ENCODE measurements at places on chromosomes 6 and 20.
A peak's percentile ranks its signal among the peaks of the same experiment; 100 is the strongest.

DNA sequence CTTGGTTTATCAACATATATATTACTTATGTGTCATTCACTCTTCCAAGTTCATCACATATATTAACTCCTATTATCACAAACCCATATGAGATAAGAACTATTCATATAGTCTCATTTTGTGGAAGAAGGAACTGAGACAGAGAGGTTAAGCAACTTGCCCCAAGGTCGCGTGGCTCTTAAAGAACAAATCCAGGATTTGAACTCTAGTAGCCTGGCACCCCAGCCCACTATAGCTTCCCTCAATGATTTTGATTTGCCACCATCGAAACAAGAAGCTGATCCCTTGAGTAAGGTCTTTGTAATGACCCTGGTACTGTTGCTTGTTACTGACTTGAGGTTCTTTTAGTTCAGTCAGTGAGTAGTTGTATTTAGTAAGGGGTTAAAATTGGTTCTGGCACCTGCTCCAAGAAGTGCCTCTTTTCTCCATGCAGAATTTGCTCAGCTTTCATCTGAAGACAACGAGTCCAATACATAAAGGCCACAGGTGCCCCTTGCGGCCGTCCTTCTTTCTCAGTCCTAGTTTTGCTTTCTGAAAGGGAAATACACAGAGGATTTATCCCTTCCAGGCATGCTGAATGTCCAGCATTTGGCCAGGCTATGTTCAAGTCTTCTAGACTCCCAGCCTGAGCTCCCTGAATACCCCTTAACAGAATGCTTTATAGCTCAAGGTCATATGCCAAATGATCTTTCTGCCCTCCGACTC is 253.0 kb downstream of the TBC1D7 start:
- no peak for DNase-seq

DNA sequence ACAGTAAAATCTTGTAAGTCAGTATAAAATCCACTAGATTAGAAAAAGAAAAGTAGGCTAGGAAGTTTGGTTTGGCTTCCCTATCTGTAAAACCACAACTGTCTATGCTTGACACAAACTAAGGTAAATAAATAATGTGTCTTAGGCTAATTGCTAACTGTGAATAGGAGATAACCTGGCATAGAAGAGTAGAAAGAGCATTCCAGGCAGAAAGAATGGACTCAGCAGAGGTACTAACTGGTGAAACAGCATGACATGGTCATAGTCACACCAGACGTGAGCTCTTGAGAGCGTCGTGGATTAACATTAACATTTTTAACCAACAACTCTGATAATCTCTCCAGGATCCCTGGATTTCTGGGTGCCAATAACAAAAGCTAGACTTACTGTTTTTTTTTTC is 8.7 kb upstream of the WTAP start:
- no peak for DNase-seq

GRCh38 chr6:2471472-2471871 is 226.1 kb upstream of the GMDS start:
- no peak for DNase-seq

GRCh38 chr6:19755181-19755580 is 82.0 kb upstream of the ID4 start:
- no peak for DNase-seq

GRCh38 chr20:15235471-15236198 is 898.2 kb upstream of the FLRT3 start:
- no peak for DNase-seq

DNA sequence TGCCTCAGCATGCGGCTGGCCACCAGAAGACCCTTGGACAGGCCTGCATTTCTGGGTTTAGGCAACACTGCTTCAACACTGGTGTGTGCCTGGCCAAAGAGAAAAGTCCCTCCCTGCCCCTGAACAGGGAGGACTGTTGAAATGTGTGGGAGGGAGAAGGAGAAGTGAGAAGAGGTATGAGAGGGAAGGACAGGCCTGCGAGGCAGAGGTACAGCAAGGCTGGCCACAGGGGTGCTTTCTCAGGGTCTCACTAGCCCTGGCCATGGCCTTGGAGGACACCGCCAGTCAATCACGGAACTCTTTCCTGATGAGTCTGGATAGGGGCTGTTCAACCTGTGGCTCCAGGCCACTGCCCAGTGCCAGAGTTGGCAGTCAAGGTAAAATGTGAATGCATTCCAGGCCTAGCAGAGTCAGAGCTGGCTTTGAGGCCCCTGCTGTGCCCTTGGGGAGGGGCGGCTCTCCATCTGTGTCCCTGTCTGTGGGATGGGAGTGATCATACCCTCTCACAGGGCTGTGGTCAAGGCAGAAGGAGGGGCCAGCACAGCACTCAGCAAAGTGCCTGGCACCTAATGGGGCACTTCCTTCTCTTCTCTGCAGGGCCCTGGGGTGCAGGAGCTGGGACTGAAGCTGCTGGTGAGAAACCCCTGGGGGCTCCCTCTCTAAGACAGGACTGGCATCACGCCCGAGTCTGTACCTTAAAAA is 43.2 kb upstream of the CDH22 start:
- DNase-seq: no peak

- no peak for DNase-seq
Measured at GRCh38 chr6:36618366-36619355, 24.5 kb downstream of the SRSF3 start.

- DNase-seq: no peak
Measured at GRCh38 chr6:39088331-39088730, 26.7 kb downstream of the SAYSD1 start.

- no peak for DNase-seq
Measured at GRCh38 chr6:5464099-5464885, 203.0 kb downstream of the FARS2 start.

DNA sequence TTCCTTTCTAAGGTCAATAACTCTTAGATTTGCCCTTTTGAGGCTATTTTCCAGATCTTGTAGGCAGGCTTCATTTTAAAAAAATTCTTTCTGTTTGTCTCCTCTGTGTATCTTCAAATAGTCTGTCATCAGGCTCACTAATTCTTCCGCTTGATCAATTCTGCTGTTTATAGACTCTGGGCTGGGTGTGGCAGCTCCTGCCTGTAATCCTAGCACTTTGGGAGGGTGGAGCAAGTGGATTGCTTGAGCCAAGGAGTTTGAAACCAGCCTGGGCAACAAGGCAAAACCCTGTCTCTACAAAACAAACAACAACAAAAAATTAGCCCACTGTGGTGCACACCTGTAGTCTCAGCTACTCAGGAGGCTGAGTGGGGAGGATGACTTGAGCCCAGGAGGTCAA is 40.0 kb upstream of the SCP2D1 start:
- DNase-seq: no peak

DNA sequence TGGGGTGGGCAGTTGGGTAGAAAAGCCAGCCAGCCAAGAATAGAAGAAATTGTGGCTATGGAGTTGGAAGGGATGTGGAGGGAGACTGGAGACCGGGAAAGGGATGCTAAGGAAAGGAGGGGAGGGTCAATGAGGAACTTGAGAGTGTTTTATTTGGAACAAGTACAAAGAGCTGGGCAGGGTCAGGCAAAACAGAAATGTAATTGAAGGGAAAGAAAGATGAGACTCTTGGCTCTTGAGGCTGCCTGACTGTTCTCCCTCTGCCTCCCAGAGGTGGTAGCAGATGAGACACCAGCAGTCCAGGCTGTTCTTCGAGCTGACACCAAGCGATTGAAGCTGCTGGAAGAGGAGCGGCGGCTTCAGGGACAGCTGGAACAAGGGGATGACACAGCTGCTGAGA is 12.7 kb downstream of the ABCF1 start:
- DNase-seq: no peak

DNA sequence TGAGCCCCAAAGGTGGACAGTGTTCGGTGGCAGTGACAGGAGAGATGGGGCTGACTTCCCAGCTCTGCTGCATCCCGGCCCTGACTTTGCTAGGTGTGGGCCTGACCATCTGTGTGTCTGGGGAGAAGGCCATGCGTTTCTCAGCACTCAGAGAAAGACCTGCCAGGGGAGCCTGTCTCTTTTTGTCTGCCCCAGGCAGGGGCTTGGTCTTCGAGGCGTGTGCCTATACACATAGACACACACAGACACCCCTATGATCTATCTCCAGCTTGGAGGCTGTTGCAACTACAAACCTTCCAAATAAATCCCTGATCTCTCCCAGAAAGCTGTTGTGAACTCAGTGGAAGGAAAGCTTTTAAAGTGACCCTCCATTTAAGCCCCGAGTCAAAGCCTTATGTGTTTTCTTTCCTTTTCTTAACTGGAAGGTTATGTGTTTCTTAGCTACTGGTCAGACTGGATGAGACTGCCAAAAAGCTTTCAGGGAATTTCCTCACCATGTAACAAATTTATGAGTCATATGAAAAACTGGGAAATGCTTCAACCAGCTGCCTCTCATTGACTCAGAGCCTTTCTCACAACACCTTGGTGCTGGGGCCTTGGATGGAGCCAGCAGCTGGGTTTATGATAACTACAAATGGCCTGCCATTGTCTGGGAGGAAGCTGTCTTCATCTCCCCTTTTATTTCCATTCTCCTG is 102.6 kb downstream of the CDC5L start:
- DNase-seq: no peak

DNA sequence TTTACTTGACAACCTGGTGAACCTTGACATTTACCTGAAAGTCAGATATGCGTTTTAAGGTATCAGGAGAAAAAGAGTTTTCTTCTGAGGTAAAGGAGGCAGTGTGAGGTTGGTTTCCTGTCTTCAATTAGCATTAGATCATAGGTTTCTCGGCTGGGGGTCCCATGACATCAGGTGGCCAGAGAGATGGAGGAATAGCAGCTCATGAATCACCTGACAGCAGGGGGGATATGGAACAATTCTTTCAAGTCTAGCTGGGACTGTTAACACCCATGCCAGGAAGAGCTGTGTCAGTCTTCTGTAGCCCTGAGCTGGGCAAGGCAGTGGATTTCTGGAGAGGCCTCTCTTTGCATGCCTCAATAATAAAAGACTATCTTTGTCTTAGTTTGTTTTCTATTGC is 108.0 kb upstream of the TMEM170B start:
- DNase-seq: no peak

DNA sequence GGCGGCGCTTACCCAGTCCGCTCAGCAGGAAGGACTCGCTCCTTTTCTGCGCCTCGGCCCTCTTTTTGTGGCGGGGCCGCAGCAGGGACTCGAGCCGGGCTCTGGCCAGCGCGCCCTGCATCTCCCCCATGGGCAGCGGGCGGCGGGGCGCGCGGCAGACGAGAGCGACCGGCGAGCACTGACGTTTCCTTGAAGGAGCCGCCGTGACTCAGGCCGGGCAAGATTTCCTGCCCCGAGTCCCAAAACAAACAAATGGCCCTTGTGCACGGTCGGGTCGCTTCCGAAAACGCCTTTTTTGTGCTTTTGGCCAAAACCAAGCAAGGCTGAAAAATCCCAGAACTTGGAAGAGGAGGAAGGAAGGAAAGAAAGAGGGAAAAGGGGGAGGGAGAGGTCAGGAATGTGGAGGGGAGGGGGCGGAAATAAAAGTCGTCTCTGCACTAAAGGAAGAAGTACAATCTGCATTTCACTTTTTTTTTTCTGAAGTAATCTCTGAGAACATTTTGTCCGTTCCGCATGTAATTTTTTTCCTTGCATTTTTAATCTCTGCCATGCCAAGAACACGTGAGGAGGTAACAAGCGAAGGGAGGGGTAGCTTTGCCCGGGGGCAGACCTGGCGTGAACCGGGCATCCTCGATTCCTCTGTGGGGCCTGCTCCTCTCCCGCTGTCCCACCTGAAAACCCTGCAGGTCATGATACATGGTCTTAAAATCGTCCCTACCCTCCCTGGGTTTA is 123.3 kb upstream of the SLC2A12 start:
- peak; percentile 28 for DNase-seq

- no peak for DNase-seq
Measured at GRCh38 chr20:63734111-63734945, 2.1 kb upstream of the LIME1 start.

GRCh38 chr20:31570735-31571617 is 34.1 kb upstream of the ID1 start:
- DNase-seq: no peak

DNA sequence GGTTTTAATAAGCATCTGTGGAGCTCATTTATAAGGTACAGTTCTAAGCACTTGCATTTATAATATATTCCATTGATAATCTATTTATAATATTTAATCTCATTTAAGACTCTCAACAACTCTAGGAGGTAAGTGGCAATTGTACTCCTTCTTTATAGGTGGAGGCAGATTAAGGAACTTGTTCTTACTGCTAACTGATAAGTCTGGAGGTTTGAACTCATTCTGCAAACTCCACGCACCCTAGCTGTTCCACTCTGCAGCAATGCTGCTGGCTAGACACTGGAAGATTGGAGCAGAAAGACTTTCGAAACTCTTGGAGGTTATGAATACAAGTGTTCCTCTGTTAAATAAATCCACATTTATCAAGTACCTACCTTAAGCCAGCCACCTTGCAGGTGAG is 793 bp upstream of the HDAC2 start:
- DNase-seq: no peak

DNA sequence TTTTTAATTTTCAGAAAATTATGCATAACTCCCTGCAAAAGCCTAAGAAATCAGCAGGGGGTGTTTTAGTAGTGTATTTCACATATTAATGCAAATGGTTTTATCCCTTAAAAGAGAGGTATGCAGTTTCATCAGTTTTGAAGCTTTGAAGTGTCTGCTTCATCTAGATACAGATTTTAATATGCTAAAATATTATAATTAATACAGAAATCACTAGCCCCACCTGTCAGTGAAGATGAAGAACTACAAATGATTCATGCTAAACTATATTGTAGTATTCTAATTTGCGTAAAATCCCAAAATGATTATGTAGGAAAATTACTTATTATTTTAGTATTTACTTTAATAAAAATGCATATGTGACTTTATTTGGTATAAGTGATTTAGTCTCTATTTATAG is 2.9 kb upstream of the TFB1M start:
- DNase-seq: no peak

GRCh38 chr20:1964061-1964460 is 29.8 kb downstream of the PDYN start:
- no peak for DNase-seq

DNA sequence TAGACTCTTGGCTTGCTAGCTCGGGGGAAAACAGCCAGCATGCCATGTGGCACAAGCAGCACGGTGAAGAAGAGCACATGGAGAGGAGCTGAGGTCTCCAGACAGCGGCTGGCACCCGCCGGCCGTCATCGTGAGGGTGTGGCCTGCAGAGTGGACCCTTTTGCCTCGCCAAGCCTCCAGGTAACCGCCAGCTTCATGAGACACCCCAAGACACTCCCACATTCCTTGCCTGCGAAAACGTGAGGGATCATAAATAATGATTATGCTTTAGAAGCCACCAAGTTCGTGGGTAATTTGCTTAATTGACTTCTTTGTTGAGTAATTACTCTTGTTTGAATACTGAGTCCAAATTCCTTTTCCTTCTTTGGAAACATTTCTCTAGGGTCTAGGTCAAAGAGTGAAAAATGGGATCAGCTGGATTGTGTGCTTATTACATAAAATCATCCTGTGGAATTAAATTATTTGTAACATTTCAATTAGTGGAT is 23.2 kb downstream of the FAM50B start:
- no peak for DNase-seq

DNA sequence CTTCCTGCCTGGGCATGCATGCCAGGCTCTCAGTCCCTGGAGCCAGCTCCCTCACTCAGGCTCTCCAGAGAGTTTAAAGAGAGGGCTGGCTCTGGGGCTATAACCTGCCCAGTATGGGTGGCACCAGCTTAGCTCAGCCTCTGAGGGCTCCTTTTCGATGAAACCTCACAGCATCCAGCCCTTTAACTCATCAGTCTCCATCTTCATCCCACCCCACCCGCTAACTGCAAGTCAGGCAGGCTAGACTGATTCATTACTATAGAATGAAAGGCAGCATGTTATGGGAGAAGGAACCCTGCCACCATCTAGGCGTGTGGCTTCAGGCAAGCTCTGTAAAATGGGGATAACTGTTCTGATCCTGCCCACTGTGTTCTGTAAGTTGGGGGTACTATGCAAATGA is 53.5 kb downstream of the RAB44 start:
- DNase-seq: no peak
